Ovary (tissue), 10 donors: ENCODE measurements at places on chromosomes 6 and 20. TPM values are rescaled to one million over a fixed set of nuclear protein-coding genes. Genes with fewer than 3 reads are reported as not detected.

The EFCAB8 gene
- total RNA-seq: not detected

The DACT2 gene
- 0.17 TPM for total RNA-seq

The NOX3 gene
- total RNA-seq: not detected

The TFAP2D gene
- not detected for total RNA-seq

GRCh38 chr6:508614-509013 lies 117.1 kb downstream of the IRF4 start:
- no peak overlapping the region for H3K27ac ChIP-seq
- H3K4me3 ChIP-seq: no peak overlapping the region

GRCh38 chr6:112237595-112237994 lies 16.8 kb downstream of the LAMA4 start:
- H3K27me3 ChIP-seq: no peaks in the 10 kb centered on the region
- H3K4me1 ChIP-seq: peaks cover 16% of the 10 kb centered on the region
- DNase-seq: peak; percentile 52
- H3K27ac ChIP-seq: no peak overlapping the region
- no peaks in the 10 kb centered on the region for H3K36me3 ChIP-seq
- H3K4me3 ChIP-seq: no peak overlapping the region

DNA sequence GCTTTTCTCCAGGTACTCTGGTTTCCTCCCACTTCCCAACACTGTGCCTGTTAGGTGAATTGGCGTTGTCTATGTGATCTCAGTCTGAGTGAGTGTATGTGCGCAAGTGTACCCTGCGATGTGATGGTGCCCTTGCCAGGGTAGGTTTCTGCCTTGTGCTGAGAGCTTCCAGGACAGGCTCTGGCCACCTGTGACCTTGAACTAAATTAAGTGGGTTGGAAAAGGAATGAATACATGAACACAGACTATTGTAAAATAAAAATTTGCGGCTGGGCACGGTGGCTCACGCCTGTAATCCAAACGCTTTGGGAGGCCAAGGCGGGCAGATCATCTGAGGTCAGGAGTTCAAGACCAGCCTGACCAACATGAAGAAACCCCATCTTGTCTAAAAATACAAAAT lies 678.0 kb downstream of the DHX35 start:
- H3K4me1 ChIP-seq: no peaks in the 10 kb centered on the region
- no peaks in the 10 kb centered on the region for H3K36me3 ChIP-seq
- no peak overlapping the region for H3K27ac ChIP-seq
- DNase-seq: no peak
- H3K27me3 ChIP-seq: no peaks in the 10 kb centered on the region
- H3K4me3 ChIP-seq: no peak overlapping the region

DNA sequence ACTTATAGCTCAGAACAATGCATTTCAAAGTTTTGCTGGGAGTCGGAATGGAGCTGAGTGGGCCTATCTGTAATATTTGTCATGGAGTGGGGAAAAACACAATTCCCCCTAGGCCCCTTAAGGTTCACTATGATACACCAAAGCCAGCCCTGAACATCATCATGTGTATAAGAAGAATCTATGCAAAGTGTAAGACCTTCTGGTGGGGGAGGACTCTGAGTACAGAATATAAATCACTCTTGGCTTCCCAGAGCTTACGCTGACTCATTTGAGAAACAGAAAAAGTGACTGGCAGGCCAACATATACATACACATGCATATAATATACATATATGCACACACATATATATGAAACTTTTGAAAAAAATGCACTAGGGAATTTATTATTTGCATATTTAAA lies 54.1 kb upstream of the UBR2 start:
- no peak overlapping the region for H3K4me3 ChIP-seq
- no peaks in the 10 kb centered on the region for H3K36me3 ChIP-seq
- no peak for DNase-seq
- H3K27ac ChIP-seq: no peak overlapping the region
- no peaks in the 10 kb centered on the region for H3K4me1 ChIP-seq

GRCh38 chr6:138105880-138106664 lies 1.1 kb downstream of the PERP start:
- H3K27ac ChIP-seq: no peak overlapping the region
- H3K36me3 ChIP-seq: no peaks in the 10 kb centered on the region
- no peak for DNase-seq
- H3K27me3 ChIP-seq: no peaks in the 10 kb centered on the region
- H3K4me3 ChIP-seq: peak overlapping the region; percentile 59

GRCh38 chr20:46174469-46175126 lies 56.5 kb downstream of the CD40 start:
- DNase-seq: peak; percentile 82
- peaks cover 2% of the 10 kb centered on the region for H3K4me1 ChIP-seq
- no peak overlapping the region for H3K27ac ChIP-seq
- no peak overlapping the region for H3K4me3 ChIP-seq

GRCh38 chr20:22288957-22289356 lies 295.4 kb downstream of the FOXA2 start:
- no peak overlapping the region for H3K4me3 ChIP-seq
- no peaks in the 10 kb centered on the region for H3K4me1 ChIP-seq
- H3K36me3 ChIP-seq: no peaks in the 10 kb centered on the region
- H3K27ac ChIP-seq: no peak overlapping the region
- DNase-seq: no peak
- no peaks in the 10 kb centered on the region for H3K27me3 ChIP-seq

DNA sequence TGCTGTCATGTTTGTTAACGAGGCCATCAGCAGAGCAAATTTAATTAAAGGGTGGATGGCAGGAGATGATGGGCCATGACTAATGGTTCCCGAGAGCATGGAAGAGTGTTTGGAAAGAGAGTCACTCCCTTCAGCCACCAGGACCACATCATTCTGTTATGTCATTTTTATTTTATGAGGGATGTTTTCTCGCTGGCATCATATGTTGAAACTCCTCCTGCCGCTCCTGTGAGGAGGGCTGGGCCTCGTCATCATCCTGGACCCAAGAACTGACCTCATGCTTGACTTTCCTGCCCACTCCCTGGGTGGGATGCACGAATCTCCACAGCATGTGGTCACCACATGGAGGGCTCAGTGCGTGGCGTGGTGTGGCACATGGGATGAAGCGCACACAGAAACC lies 86.4 kb upstream of the FRMD1 start:
- no peaks in the 10 kb centered on the region for H3K27me3 ChIP-seq
- H3K27ac ChIP-seq: no peak overlapping the region
- H3K36me3 ChIP-seq: no peaks in the 10 kb centered on the region
- H3K4me1 ChIP-seq: no peaks in the 10 kb centered on the region
- no peak for DNase-seq
- H3K4me3 ChIP-seq: no peak overlapping the region

DNA sequence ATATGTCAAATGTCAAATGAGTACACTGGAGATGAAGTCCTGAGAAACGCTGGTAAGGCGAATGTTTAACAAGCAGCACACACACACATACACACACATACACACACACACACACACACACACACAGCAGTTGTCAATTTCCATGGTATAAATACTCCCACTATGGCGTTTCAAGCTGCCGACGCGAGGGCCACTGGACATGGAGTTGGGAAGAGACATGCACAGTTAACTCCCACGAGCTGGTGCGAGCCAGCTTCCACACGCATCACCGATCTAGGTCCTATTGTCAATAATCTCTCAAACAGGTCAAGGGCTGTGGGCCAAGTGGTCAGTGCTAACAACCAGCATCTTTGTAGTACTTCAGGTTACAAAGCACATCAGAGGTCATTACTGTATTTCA lies 58.9 kb downstream of the TRERF1 start:
- H3K27me3 ChIP-seq: no peaks in the 10 kb centered on the region
- H3K4me3 ChIP-seq: no peak overlapping the region
- no peak overlapping the region for H3K27ac ChIP-seq
- H3K36me3 ChIP-seq: no peaks in the 10 kb centered on the region
- H3K4me1 ChIP-seq: no peaks in the 10 kb centered on the region
- DNase-seq: no peak

DNA sequence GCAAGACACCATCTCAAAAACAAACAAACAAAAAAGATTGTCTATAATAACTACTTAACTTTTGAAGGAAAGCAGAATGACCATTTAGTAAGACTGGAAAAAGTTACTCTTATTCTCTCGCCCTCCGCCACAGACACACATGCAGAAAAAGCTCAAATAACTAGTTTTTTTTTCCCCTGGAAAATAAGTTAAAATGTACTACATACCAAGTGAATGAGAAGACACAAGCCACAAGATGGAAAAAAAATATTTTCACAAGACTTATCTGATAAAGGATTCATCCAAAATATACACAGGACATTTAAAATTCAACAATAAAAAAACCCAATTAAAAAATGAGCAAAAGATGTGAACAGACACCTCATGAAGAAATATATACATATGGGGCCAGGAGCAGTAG lies 31.9 kb downstream of the NUDT3 start:
- no peak overlapping the region for H3K4me3 ChIP-seq
- DNase-seq: no peak
- no peaks in the 10 kb centered on the region for H3K36me3 ChIP-seq
- no peaks in the 10 kb centered on the region for H3K27me3 ChIP-seq

DNA sequence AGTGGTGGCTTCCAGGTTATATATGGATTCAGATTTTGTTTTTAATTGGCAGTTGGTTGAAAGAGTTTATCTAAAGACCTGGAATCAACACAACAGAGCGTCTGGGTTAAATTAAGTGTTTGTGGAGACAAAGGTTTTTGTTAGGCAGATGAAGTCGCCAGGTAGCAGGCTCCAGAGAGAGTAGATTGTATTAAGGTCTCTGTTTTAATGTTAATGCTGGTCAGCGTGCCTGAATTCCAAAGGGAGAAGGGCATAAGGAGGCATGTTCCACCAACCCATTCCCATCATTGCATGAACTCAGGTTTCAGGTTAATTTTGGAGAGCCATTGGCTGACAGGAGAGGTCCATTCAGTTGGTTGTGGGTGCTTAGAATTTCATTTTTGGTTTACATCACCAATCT lies 744.1 kb upstream of the GJE1 start:
- H3K4me3 ChIP-seq: no peak overlapping the region
- no peaks in the 10 kb centered on the region for H3K4me1 ChIP-seq
- no peaks in the 10 kb centered on the region for H3K27me3 ChIP-seq
- no peaks in the 10 kb centered on the region for H3K36me3 ChIP-seq
- H3K27ac ChIP-seq: no peak overlapping the region

- no peak overlapping the region for H3K27ac ChIP-seq
- H3K36me3 ChIP-seq: no peaks in the 10 kb centered on the region
- no peak overlapping the region for H3K4me3 ChIP-seq
- no peaks in the 10 kb centered on the region for H3K27me3 ChIP-seq
Observed at GRCh38 chr20:23666698-23667097, 22.1 kb downstream of the CST4 start.

DNA sequence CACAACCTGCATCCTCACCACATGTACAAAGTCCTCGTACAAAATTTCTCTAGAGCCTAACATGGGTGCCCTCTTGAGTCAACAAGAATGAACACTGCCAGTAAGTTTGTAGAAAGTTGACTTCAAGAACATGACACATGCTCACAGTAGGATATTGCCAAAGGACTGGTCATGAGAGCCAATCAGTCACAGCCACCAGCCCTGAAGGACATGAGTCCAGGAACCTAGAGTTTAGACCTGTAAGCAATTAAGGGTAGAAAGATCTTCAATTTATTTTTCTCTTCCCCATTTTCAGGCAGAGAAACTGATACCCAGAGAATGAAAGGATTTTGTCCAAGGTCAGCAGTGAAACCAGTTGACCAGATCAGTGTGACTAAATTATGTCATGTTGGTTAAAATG lies 96.1 kb downstream of the MAFB start:
- DNase-seq: no peak
- no peak overlapping the region for H3K4me3 ChIP-seq
- H3K4me1 ChIP-seq: no peaks in the 10 kb centered on the region
- H3K27me3 ChIP-seq: no peaks in the 10 kb centered on the region

GRCh38 chr20:41405436-41405835 lies 38.8 kb upstream of the EMILIN3 start:
- no peak overlapping the region for H3K27ac ChIP-seq
- DNase-seq: no peak
- no peaks in the 10 kb centered on the region for H3K27me3 ChIP-seq
- H3K36me3 ChIP-seq: no peaks in the 10 kb centered on the region
- no peaks in the 10 kb centered on the region for H3K4me1 ChIP-seq

DNA sequence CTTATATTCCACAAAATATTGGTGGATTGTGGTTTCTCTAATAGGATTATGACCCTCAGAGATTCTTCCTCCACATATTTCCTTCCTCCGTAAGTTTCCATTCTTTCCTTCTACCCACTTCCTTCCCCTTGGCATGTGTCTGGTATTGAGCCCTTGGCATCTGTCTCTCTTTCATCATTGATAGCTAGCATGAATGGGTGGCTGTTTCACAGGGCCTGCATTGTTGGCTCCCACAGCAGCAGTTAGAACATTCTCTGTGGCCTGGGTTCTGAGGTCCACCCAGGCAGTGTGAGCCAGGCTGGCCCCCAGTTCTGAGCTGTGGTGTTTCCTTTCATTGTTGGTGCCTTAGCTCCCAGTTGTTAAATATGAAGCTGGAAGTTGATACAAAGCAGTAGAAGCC lies 125.3 kb downstream of the ANKS1A start:
- no peak overlapping the region for H3K4me3 ChIP-seq
- no peak overlapping the region for H3K27ac ChIP-seq
- H3K36me3 ChIP-seq: no peaks in the 10 kb centered on the region
- no peak for DNase-seq
- H3K27me3 ChIP-seq: no peaks in the 10 kb centered on the region

DNA sequence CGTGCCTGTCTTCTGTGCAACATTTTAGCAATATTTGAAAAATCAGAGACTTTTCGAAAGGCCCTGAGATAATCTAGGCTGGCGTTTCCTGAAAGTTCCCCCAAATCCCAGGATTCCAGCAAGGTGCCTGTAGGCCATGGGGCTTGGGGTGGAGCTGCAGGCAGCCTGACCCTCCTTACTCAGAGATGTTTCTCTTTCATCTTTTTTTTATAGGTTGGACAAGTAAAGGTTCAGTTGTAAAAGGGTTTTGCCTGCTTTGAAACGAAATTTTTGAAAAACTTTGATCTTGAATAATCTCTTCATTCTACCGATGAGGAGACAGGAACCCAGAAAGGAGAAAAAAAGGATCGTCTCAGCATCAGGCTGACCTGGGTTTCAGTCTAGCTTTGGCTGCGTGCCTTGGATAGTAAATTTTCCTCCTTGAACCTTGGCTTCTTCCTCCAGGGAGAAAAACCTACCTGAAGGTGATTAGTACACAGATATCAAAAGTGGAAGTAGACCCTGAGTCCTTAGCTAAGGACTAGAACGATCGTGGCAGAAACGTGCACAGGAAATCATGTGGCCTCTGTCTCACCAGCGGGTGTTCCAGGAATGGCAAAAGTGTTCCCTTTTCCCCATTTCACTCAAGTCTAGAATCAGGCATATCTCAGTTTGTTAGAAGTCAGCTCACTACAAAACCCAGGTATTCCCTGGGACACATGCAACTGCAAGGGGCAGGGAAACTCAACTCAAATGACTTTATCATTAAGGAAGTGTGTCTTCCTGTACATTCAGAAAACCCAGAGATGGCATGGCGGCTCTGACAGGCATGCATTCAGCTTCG lies 128.2 kb upstream of the PTPN1 start:
- peaks cover 15% of the 10 kb centered on the region for H3K4me1 ChIP-seq
- H3K27me3 ChIP-seq: no peaks in the 10 kb centered on the region
- H3K36me3 ChIP-seq: no peaks in the 10 kb centered on the region
- H3K4me3 ChIP-seq: no peak overlapping the region
- no peak for DNase-seq
- no peak overlapping the region for H3K27ac ChIP-seq
